Occipital lobe (tissue), 3 donors: ENCODE measurements at places on chromosomes 4 and X. TPM values are rescaled to one million over a fixed set of nuclear protein-coding genes. Genes with fewer than 3 reads are reported as not detected.

DNA sequence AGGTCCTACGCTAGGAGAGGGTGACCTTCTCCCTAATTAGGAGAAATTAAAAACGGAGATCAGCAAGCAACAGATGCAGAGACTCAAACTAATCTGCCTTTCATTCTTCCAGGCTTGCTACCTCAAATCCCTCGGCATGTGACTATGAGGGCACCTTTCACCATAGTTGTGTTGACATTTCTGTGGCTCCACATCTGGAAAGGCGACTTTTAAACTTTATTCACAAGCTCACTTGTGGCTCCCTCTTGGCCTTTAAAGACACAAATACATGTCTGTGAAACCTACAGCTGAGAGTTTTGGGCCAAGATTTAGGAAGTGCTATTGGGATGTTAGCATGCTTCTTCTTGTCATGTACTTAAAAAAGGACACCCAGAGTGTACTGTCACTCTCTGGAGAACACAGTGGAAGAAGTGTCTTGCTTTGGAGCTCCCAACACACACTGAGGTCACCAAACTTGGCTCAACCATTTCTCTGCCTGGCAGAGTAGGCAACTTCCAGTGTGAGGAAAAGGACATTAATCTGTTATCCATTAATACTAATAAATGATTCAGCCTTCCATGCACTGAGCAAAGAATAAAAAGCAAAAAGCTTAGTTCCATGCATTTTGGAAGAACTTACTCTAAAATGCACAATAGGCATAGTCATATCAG is 60.1 kb downstream of the LDB2 start:
- DNase-seq: no peak

GRCh38 chr4:3287271-3287971 is 5.4 kb upstream of the RGS12 start:
- no peak for DNase-seq

- DNase-seq: no peak
Observed at GRCh38 chr4:36712013-36712412, 430.6 kb downstream of the DTHD1 start.

DNA sequence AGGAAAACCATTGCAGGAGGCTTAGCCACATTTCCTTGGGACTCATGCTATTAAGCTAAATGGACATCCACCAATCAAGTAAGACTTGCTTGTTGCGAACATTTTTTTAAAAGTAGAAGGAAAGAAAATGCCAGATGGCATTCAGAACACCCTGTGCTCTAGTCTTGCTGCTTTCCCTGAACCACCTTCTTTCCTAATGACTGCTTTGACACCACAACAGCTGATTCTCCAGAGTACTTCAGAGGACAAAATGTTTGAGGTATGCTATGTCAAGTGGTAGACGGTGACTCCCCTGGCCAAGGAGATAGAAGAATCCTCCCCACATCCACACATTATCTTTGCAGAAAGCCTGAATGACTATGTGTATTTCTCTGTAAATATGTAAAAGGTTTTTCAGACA is 65.4 kb downstream of the ANK2 start:
- no peak for DNase-seq

- DNase-seq: no peak
Observed at GRCh38 chr4:135238940-135239339, 1037.4 kb upstream of the PABPC4L start.

DNA sequence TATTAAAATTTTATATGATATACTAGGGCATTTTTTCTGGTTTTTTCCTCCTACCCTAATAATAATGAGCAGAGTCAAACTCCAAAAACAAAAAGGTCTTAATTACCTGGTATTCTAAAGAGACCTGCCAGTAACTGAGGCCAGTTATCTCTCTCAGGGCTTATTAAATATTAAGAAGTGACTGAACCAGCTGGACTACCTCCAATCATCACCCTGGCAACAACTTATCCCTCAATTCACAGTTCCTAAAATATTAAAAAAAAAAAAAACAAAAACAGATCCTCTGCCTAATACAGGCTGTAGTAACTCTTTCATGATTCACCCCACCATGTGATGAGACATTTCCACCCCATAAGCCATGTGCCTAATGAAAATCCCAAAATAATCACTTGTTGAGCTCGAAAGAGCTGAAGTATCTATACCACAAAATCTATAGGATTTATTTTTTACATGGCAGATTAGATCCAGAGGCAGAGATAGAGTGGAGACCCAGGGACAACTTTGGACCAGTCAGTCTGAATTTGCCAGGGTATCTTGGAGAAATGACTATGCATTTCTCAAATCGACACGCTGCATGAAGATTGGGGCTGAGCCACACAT is 698.0 kb downstream of the FAT4 start:
- DNase-seq: no peak

GRCh38 chr4:15568821-15569220 is 86.3 kb downstream of the FBXL5 start:
- DNase-seq: no peak

GRCh38 chr4:57410331-57411052 is 300.3 kb upstream of the IGFBP7 start:
- peak; percentile 6 for DNase-seq

- no peak for DNase-seq
Observed at GRCh38 chr4:170931321-170931720, 841.6 kb upstream of the AADAT start.

Gene PRAF2
- total RNA-seq: 3.0 TPM

DNA sequence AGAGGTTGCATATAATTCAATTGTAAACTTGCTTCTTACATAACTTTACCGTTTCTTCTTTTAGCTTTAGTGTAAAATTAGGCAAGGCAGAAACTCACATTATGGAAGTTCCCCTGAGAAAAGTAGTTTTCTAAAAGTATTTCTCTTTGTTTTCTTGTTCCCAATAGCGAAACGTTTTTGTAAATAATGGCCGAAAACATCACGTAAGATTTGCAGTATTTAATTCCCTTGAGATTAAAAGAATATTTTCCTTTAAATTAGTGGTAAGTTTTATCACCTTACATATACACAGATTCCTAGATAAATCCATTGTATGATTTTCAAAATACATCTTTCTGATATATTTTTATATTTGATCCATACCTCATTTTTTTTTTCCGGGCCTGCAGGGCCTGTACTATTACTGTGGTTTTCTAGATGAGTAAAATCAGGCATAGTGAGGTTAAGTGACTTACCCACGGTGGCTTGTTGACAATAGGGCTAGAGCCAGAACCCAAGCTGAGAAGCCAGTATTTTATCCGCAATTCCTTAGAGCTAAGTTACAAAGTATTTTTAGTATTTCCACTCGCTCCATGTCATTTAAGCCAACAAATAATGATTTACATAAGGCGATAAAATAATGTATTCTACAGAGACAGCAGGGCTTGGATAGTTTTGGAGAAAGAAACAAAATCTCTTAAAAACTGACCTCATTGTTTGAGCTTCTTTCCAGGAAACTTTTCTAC is 82.2 kb upstream of the VEGFC start:
- DNase-seq: no peak

GRCh38 chr4:122692641-122693520 is 39.6 kb upstream of the BBS12 start:
- DNase-seq: no peak

- DNase-seq: no peak
Observed at GRCh38 chr4:73450398-73451004, 14.5 kb downstream of the AFP start.

Gene FAM133A
- 2.5 TPM for total RNA-seq

- no peak for DNase-seq
Observed at GRCh38 chr4:17670423-17670822, 56.0 kb downstream of the MED28 start.

DNA sequence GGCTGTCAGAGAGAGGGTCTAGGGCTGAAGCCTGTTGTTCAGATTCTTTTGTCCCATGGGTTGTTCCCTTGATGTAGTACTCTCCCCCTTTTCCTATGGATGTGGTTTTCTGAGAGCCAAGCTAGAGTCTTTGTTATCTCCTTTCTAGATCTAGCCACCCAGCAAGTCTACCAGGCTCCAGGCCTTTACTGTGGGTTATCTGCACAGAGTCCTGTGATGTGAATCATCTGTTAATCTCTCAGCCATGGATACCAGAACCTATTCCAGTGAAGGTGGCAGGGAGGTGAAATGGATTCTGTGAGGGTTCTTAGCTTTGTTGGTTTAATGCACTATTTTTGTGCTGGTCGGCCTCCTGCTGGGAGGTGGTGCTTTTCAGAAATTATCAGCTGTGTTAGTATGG is 109.5 kb downstream of the PRR32 start:
- DNase-seq: no peak

Gene PDCL2
- not detected for total RNA-seq

Gene DDX53
- not detected for total RNA-seq

Gene UGT2A1
- total RNA-seq: not detected
